Hepatocyte (in vitro differentiated cells): ENCODE measurements at places on chromosomes 1 and 21.

DNA sequence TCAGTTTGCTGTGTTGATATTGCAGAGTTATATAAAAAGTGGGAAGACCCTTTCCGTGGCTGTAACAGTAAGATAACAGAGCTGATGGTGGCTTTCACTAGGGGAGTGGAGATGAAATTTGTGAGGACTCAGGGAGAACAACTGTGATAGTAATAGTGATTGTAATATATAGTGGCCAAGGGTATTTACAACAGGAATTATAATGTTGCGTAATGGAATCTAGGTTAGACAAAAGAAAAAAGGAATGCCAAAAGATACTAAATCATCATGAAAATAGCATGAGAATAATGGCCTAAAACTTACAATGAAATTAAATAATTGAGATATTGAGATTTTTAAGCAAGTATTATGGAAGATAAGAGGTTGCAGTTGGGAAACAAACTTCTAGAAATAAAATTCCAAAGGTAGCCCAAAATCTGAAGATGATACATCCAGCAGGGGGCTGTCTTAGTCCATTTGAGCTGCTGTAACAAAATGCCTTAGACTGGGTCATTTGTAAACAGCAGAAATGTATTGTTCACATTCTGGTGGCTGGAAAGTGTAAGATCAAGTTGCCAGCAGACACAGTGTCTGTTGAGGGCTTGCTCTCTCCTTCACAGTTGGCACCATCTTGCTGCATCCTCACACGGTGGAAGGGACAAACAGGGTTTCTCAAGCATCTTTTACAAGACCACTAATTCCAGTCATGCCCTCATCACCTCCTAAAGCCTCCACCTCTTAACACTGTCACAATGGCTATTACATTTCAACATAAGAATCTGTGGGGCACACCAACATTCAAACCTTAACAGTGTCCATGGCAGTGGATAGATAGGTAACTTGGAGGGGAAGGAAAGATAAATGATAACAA lies 711.2 kb downstream of the MRPL39 start:
- DNase-seq: peak; percentile 6

DNA sequence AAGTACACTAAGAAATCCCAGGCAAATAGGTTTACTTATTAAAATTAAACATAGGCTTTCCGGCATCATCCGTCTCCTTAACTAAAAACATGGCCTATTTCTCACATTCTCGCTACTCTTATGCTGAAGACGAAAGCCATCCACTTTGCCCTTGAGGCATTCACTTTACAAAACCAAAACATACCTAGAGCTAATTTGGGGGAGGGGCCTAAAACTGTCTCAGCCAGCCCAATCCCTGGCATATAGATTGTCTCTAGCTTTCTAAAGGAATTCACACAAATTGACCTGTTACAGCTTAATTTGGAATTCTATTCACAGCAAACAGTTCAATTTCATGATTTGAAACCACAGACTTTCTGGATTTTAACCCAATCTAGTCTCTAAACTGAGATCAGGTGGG lies 34.8 kb downstream of the SLC35D1 start:
- DNase-seq: no peak

DNA sequence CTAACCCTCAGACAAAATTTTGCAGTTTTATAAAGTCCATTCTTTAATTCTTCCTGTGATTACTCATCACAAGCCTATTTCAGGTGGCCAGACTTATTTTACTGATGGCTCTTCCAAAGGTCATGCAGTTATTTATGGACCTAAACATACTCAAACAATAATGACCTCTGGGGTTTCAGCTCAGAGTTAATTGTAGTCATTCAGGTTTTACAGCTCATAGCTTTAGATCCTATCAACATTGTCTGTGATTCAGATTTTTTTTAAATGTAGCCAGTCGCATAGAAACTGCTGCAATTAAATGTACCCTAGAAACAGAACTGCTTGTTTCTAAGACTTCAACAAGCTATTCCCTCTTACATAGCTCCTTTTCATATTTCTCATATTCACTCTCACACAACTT lies 270.8 kb downstream of the COL11A1 start:
- no peak for DNase-seq

DNA sequence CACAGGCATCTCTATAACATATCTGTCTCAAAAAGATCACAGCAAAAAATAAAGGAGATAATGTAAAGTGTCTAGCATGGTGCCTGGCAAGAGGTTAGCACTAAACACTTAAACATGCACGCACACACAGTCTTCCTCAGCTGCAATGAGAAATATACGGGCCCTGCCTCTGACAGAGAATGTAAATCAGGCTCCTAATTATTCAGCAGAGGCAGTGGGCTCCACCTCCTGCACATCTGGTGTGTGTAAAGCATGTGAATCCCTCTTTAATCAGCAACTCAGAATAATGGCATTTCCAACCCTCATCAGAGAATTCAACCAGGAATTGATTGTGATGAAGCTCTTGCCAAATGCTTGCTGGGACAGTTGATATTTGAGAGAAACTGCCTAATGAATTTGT lies 85.6 kb upstream of the KCNA3 start:
- no peak for DNase-seq

DNA sequence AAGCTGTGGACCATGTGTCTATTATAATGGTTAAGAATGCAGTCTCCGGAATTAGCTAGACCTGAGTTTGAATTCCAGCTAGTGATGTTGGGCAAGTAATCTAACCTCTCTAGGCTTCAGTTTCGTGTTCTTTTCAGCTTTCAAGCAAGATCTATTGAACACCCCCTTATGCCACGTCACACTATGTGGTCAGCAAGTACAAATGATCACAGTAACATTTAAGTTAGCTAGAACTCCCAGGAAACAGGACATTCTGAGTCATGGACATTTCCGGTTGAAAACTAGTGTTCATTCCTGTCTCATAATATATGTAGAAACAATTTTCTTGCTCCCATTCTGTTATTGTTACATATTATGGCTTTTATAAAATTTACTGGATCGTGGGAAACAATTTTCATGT lies 34.0 kb upstream of the NHLH2 start:
- no peak for DNase-seq

DNA sequence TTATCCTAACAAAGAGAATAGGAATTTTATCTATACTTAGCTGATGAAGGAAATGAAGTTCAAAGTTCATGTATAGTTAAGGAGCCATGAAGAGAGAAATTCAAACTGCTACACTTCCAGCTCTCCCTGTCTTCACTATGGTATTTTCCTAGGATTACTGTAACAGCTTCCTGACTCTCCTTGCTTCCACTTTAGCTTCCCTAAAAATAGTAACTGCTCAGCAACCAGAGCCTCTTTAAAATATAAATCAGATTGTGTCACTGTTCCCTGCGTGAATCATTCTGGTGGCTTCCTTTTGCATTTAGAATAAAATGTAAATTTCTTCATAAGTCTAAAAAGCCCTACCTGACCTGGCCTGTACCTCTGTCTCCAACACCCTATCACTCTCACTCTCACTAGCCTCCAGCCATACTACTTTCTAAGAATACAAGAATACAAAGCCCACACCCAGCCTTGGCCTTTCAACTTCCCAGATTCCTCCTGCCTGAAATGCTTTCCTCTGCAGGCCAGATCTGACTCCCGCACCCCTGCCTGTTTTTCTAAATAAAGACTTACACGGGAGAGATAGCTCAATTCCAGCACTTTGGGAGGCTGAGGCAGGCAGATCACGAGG lies 30.5 kb downstream of the OR10J1 start:
- no peak for DNase-seq

GRCh38 chr1:213327017-213327667 lies 276.1 kb downstream of the RPS6KC1 start:
- peak; percentile 58 for DNase-seq

DNA sequence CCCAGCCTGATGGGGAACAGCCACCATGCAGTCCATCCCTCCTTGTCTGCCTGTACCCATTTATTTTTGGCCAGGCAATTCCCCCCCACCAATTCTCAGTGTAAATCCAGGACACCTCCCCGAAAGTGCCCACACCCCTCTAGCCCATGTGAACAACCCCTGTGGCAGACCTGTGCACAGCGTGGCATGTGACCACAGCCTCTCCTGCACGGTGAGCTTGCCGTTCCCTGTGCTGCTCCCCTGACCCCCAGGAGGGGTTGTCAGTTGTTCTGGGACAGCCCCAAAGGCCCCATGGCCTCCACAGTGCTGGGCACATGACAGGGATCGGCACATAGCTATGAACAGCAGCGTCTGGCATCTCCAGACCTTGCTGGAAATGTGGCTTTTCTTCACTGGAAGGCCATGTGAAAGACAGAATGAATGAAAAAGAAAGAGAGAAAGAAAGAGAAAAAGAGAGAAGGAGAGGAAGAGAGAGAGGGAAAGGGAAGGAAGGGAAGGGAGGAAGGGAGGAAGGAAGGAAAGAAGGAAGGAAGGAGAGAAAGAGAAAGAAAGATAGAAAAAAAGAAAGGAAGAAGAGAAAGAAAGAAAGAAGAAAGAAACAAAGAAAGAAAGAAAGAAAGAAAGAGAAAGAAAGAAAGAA lies 3.9 kb downstream of the CAPN9 start:
- DNase-seq: no peak

DNA sequence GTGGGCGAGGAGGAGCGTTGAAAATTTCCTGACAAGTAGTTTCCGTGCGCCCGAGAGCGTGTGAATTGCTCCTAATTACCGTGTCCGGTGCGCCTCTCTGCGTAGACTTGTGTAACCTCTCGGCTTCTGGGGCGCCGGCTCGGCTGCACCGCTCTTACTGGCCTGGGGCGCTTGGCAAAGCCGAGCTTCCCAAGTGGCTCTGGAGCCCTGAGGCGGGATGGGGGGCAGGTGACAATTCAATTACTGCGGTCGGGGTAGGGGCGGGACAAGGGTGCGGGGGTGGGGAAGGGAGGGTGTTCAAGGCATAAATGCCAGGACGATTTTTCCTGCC lies 392 bp upstream of the DMRTA2 start:
- DNase-seq: no peak

DNA sequence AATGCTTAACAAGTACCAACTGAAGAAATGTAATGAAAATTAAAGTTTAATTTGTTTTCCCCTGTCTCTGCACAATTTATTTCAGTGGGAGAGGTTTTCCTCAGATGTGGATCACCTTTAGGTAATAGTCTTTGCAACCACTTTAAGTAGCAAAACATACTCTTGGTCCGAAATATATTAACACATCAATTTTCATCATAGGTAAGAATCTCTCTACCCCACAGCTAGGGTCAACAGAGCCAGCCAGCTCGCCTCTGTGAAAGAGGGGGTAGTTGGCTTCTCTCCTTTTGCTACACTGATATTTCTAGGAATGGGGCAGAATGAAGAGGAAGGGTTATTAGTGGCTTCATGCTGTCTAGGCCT lies 24.8 kb upstream of the MCL1 start:
- no peak for DNase-seq

DNA sequence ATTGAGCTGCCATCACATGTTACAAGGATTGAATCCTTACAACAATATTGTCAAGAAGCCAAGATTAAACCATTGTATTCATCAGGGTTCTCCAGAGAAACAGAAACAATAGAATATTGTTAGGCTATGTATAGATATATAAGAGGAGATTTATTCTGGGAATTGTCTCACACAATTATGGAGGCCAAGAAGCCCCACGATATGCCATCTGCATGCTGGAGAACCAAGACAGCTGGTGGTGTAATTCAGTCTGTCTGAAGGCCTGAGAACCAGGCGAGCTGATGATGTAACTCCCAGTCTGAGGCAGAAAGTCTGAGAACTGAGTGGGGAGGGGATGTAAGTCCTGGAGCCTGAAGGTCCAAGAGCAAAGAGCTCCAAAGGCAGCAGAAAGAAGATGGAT lies 14.5 kb upstream of the TTF2 start:
- no peak for DNase-seq

- no peak for DNase-seq
Measured at GRCh38 chr1:17375651-17376050, 3.7 kb downstream of the PADI6 start.

DNA sequence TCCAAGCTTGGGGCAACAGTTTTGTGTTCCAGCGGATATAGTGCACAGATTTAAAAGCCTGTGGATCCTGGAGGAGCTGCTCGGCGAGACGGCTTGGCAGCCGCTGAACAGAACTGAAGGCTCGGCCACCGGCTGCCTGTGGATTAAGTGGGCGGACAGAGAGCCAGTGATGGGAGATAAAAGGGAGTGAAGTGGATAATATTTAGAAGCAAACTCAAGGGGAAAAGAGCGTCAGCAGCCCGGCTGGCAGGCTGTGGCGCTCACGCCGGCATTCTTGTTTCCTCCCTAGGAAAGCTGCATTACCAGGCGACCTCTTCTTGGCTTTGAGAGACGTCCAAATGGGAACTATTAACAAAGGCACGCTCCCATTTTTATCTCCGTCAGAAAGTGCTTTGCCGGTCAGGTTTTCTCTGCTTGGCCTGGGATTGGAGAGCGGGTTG lies 10.4 kb downstream of the TRABD2B start:
- peak; percentile 47 for DNase-seq

DNA sequence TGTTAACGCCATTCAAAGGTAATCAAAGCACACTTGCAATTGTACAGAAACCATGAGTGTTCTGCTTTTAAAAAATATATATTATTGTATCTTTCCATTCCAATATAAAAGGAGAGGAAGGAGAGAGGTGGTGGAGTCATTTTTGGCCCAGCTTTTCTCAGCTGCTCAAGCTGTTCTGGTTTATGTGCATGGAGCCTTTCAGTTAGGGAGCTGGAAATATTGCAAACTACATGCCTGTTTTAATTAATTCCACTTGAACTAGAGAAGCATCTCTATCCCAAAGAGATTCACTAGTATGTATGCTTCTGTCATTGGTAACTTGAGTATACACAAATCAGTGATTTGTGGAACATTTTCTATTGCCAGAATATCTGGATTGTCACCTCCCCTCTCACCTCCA lies 28.5 kb upstream of the C1orf105 start:
- no peak for DNase-seq

- DNase-seq: no peak
Measured at GRCh38 chr1:41396084-41396483, 34.9 kb downstream of the FOXO6 start.

DNA sequence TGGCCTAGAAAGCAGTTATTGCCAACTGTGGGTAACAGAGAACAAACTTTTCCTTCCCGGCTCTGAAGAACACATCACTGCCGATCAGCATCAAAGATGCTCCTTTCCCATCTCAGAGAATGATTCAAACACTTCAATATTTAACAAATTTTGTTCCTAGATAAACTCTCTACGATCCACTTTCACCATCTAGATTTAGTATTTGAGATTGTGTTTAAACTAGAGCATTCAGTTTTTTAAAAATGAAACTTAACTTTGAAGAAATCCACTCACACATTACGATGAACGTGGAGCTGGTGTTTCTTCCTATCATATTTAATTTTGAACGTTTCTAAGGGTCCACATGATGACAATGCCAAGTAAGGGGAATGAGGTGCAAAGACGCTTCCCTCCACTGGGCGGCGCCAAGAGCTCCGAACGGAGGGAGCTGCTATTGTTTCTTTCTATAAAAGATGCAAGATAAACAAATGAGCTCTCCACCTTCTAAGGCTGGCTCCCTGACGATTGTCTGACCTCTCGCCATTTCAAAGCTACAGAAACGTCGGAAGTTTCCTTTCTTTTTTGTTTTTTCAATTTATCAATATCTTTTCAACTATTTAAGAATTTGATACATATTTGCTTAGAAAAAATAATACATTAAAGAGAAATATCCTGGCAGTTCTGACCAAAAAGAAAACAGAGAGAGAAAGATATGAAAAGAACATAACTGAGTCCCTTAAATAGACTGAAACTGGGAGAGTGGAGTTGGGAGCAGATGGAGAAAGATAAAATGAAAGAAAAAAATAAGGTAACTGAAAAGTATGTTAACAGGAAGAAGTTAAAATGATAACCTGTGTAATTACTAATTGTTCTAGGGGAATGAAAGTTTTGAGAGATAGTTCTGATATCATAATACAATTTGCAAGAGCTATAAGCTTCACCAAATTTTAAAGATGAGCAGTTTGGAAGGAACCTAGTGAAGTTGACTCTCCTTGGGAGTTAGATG lies 4.4 kb upstream of the BARHL2 start:
- peak; percentile 81 for DNase-seq
